ENCODE measurements at places on chromosomes 2 and 18. TPM values are rescaled to one million over a fixed set of nuclear protein-coding genes. Genes with fewer than 3 reads are reported as not detected.
A peak's percentile ranks its signal among the peaks of the same experiment; 100 is the strongest.

- no peak for DNase-seq
These were observed 715 bp upstream of the MEMO1 start for GRCh38 chr2:32011485-32011960.

- no peak for DNase-seq
These were observed 80.0 kb downstream of the CHN1 start for GRCh38 chr2:174925046-174925784.

GRCh38 chr2:199896617-199897016, 14.5 kb upstream of the C2orf69 start:
- no peak for DNase-seq

The ACVR1 gene
- 22.7 TPM for total RNA-seq

GRCh38 chr2:206198677-206199076, 39.0 kb downstream of the EEF1B2 start:
- no peak for DNase-seq

DNA sequence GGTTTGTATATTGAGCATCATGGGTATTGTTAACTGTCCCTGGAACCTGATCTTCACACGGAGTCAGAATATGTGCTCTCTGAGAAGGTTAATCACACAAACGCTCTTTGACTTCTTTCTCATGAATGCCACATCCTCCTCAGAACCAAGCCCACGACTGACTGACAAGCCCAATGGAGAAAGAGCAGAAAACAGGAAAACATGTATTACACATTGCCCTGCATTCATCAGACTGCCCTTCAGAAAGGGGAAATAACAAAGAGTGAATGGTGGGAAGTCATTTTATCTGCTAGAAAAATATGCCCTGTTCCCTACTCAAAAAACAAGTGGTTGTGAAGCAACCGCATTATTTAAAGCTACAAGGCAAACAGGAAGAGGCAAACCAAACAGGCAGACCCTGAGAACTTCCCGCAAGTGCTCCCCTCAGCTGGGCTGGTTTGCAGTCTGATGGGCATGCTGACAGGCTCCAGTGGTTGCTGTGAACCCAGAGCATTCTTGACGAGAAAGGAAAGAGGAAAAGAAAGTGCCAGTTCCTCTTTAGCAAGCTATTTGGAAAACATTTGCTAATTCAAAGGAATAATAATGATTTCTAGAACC, 172.9 kb upstream of the SETBP1 start:
- DNase-seq: peak; percentile 75

GRCh38 chr2:212359425-212360067, 179.1 kb downstream of the ERBB4 start:
- no peak for DNase-seq

- no peak for DNase-seq
These were observed 14.1 kb upstream of the CYS1 start for GRCh38 chr2:10094271-10094814.

DNA sequence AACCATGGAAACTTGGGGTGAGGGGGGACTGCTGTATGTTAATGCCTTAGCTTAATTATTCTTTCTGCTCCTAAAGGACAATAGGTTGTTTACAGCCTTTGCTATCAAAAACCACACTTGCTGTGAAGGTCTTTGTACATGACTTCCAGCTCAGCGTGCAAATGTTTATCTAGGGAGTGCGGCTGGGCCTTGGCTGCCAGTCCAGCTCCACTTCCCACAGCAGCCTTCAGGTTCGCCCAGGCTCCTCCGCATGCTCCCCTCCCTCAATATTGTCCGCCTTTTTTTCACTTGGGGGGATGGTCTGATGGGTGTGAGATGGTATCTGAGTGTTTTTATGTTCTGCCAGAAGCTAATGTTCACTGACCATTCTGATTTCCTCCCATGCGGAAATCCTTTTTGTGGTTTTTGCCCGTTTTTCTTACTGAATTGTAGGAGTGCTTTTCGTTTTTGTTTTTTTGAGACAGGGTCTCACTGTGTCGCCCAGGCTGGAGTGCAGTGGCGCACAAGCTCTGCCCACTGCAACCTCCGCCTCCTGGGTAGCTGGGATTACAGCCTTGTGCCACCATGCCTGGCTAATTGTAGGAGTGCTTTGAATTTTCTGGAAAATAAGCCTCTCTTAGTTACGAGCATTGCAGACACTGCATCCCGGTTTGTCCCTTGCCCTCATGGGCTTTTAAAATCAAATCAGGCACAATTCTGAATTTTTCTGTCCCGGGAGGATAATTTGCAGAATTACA, 28.8 kb downstream of the SH3BP4 start:
- no peak for DNase-seq

DNA sequence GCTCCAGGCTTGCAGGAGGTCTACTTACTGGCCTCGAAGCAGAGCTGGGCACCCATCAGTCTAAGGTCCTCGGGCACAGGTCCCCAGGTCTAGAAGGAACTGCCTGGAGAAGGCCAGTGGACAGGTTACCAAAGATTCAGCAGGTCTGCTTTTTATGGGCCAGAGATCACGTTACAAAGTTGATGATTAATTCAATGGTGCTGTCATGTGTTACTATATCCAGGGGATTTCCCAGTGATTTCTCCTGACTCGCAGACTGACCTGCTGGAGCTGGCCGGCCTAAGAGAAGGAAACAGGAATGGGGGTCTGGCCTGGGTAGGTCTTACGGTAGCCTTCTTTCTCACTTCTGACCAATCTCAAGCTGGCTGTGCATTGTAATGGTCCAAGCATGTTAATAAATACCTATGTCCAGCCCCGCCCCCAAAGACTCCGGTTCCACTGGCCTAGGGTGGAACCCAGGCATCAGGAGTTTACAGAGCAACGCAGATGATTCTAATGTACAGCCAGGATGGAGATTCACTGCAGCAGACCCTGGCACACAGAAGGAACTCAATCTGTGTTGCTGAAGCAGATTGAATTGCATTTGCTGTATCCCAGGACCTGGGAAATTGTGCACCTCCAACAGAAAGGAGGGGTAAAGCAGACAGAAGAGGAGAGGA, at the start of gene NEURL3:
Gene NEURL3, minus strand, starts transcription at position 127 of the 659 bp plus-strand sequence. Its CDS starts 71 bp downstream, at position 56.
- DNase-seq: no peak

The CTAGE1 gene
- total RNA-seq: 0.13 TPM

DNA sequence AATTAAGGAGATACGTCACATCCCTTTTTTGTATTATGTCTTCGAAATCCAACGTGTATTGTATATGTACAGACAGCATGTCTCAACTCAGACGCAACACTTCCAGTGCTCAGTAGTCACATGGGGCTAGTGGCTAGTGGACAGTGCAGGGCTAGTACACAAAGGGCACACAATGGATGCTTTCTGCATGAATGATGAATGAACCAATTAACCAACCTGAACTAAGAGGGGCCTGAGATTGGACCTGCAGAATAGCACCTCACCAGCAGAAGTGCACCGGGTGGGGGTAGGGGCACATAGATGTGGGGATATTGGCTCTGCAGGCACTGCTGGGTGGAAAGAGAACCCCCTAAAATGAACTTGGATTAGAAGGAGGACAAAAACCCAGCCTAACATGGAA, 20.7 kb downstream of the ST8SIA5 start:
- no peak for DNase-seq

The AMER3 gene
- not detected for total RNA-seq

The MALL gene
- total RNA-seq: 19.6 TPM

The NEB gene
- total RNA-seq: 10.9 TPM

The INHA gene
- 0.59 TPM for total RNA-seq

- no peak for DNase-seq
These were observed 21.7 kb downstream of the IL1R2 start for GRCh38 chr2:102013206-102014040.

- DNase-seq: no peak
These were observed 423 bp upstream of the TTC27 start for GRCh38 chr2:32627441-32627813.

GRCh38 chr2:169393068-169393590, 30.8 kb upstream of the LRP2 start:
- no peak for DNase-seq

DNA sequence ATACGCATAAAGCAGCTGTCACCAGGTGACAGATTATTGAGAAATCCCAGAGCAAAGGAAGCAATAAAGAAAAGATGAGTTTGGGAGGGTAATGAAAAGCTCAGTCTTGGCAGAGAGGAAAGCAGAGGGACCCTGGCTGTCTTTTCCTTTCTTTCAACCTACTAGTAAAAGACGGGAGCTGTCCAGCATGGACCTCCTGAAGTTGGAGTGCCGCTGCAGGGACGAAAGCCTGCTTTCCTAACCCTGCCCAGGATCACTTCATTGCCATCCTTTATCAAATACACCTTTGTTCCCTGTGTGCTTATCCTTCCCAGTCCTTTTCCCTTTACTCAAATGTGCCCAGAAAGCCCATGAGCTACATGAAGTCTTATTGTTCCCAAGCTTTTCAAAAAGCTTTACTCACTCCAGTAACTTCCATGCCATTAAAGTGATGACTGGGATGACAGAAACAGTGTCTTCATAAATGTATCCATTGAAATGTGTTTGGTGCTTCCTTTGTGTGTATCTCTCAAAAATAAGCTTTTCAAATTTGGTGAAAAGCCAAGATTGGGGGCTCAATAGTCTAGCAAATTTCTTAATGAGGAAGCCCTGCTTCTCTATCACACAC, 3.7 kb upstream of the SPR start:
- DNase-seq: no peak

The RHOB gene
- 98.4 TPM for total RNA-seq

DNA sequence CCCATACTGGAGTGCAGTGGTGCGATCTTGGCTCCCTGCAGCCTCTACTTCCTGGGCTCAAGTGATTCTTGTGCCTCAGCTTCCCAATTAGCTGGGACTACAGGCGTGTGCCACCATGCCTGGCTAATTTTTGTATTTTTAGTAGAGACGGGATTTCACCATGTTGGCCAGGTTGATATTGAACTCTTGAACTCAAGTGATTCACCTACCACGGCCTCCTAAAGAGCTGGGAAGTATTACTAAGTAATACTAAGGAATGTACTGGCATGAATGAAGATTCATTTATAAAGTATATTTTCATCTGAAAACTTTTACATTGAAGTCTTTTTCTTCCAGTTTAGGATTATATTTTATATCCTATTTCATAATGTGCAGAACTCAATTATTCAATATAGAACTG, 38.1 kb downstream of the NUP35 start:
- no peak for DNase-seq

The LONRF2 gene
- total RNA-seq: 24.5 TPM

The DUSP2 gene
- total RNA-seq: 1.3 TPM

The GPR45 gene
- total RNA-seq: not detected

The NDC80 gene
- total RNA-seq: 0.57 TPM

The PMS1 gene
- 11.1 TPM for total RNA-seq

The LIPG gene
- total RNA-seq: 1.7 TPM

The APCDD1 gene
- total RNA-seq: 9.9 TPM

DNA sequence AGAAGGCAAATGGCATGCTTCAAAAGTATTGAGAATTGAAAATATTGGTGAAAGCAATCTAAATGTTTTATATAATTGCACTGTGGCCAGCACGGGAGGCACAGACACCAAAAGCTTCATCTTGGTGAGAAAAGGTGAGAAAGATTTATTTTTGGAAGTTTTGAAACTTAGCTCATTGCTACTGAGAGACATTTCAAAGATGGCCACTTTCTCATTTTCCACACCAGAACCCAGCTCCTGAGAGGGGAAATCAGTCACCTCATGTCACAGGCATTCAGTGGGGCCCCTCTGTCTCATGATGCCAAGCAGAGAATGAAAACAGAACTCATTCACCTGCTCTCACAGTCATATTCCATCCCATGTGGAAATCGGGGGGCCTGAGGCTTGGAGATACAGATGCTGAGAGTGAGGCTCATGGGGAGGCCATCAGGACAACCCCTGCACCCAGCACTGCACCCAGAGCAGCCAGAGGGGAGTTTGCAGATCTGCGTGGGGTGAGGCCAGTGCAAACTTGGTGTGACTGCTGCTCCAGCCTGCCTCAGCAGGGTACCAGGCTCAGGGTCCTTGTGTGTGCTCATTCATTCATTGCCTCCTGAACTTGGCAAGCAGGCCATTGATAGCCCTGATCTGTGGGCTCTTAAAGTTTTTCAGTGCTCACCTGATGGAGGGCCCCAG, 31.4 kb downstream of the IL18R1 start:
- DNase-seq: no peak

- DNase-seq: peak; percentile 68
These were observed 6.7 kb upstream of the SDC1 start for GRCh38 chr2:20231598-20232026.

- DNase-seq: no peak
These were observed 48.4 kb downstream of the ZEB2 start for GRCh38 chr2:144471305-144472045.

- DNase-seq: peak; percentile 20
These were observed 51.7 kb upstream of the TFCP2L1 start for GRCh38 chr2:121336528-121337294.

DNA sequence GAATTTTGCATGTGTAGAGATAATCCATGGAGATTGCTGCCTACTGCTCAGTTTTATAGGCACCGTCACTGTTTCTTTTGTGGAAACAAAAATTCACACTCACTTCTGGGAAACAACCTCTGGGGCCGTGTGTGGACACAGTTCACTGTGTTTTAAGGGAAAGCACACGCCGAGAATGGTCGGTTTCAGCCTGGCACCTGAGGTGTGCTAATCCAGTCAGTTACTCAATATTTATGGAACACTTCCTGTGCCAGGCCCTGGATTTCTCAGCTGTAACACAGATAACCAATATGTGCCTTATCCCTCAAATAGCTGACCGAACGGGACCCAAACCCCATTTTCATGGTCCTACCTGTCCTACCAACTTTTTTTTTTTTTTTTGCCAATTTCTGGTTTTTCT, 179.6 kb downstream of the MGAT5 start:
- no peak for DNase-seq

The NPHP1 gene
- 4.8 TPM for total RNA-seq

DNA sequence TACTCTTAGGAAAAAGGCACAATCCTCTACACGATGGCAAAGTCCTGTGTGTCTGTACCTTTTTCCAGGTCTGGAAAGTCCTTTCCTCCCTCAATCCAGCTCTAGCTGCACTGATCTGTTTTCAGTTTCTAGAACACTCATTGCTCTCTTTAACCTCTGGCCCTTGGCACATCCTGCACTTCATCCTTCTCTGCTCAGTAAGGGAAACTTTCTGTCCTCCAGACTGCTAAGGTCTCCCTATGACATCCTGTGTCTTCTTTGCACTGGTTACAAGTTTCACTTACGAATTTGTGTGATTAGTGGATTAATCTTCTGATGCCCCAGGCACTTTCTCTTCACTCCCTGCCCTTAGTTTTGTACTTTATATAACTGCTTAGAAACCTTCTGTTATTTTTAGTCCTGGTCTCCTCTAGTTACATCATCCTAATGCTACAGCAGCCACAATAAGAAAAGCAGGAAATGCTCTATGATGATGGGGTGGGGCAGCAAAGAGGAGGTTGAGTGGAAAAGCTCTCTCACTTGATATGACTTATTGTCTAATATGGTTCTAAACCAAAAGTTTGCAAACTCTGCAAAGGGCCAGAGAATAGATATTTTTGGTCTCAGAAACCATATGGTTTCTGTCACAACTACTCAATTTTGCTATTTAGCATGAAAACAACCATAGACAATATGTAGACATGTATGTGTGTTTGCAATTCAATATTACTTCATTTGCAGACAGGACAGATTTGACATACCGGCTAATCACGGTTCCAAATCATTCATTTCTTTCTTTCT, 568.2 kb downstream of the THSD7B start:
- DNase-seq: no peak

GRCh38 chr2:168336786-168337388, 89.5 kb upstream of the STK39 start:
- no peak for DNase-seq
